ENCODE measurements at places on chromosomes 6 and 20. TPM values are rescaled to one million over a fixed set of nuclear protein-coding genes. Genes with fewer than 3 reads are reported as not detected.
A peak's percentile ranks its signal among the peaks of the same experiment; 100 is the strongest.

DNA sequence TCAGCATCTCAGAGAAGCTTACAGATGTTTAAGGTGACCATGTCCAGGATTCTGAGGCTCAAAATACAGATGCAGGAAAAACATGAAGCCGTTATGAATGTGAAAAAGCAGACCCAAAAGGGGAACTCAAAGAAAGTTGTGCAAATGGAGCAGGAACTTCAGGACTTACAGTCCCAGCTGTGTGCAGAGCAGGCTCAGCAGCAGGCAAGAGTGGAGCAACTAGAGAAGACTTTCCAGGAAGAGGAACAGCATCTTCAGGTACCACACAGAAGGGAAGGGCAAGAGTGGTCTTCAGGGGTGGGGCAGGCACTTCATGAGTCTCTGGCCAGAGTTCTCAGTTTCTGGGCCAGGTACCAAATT is 15.2 kb downstream of the RNF8 start:
- DNase-seq, result no peak
- H3K36me3 ChIP-seq, result peaks cover 10% of the 10 kb centered on the region
- H3K4me3 ChIP-seq, result no peak overlapping the region
- H3K27ac ChIP-seq, result peak overlapping the region; percentile 2
- H3K4me1 ChIP-seq, result peaks cover 38% of the 10 kb centered on the region

GRCh38 chr6:63683071-63683603 is 47.5 kb downstream of the PHF3 start:
- DNase-seq, result no peak
- H3K27me3 ChIP-seq, result no peaks in the 10 kb centered on the region
- H3K36me3 ChIP-seq, result peaks cover 15% of the 10 kb centered on the region
- 0 out of 2 replicates have a peak, but pooled peaks cover 4% of the 10 kb centered on the region for H3K4me1 ChIP-seq
- no peak overlapping the region for H3K27ac ChIP-seq
- no peak overlapping the region for H3K4me3 ChIP-seq

The ALDH8A1 gene
- 0.10 TPM for total RNA-seq

The GID8 gene
- 26.1 TPM for total RNA-seq

- peaks cover 11% of the 10 kb centered on the region for H3K4me1 ChIP-seq
- no peak for DNase-seq
- no peaks in the 10 kb centered on the region for H3K27me3 ChIP-seq
These were observed 159.0 kb upstream of the RIPOR2 start for GRCh38 chr6:25094726-25095125.

The TRDN gene
- total RNA-seq, result not detected

The TNF gene
- 0.23 TPM for total RNA-seq

The OOEP gene
- total RNA-seq, result not detected

- peaks cover 16% of the 10 kb centered on the region for H3K4me1 ChIP-seq
- H3K36me3 ChIP-seq, result peaks cover 6% of the 10 kb centered on the region
- H3K27me3 ChIP-seq, result no peaks in the 10 kb centered on the region
These were observed 27.9 kb downstream of the FIG4 start for GRCh38 chr6:109718991-109719390.

The VWA7 gene
- 0.63 TPM for total RNA-seq

GRCh38 chr6:150116200-150116800 is 26.5 kb upstream of the PPP1R14C start:
- peaks cover 18% of the 10 kb centered on the region for H3K27me3 ChIP-seq
- DNase-seq, result no peak
- H3K36me3 ChIP-seq, result no peaks in the 10 kb centered on the region
- H3K27ac ChIP-seq, result no peak overlapping the region

The PAQR8 gene
- 3.2 TPM for total RNA-seq

DNA sequence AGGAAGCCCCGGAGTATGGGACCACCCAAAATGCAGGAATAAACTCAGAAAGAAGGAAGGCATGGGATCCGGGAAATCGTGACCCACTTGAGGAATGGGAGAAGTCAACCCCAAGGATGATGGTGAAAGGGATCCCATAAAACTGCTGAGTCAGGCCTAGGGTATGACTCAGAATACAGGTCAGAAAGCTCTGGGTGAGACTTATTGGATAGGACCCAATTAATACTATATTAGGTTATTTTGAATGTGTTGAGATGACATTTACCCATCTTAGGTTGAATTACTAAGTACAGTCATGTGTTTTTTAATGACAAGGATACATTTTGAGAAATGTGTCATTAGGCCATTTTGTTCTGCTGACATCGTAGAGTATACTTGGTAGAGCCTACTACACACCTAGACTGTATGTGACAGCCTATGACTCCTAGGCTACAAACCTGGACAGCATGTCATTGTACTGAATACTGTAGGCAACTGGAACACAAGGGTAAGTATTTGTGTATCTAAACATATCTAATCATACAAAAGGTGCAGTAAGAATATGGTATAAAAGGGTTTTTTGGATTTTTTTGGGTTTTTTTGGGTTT is 17.1 kb upstream of the HIVEP1 start:
- H3K36me3 ChIP-seq, result peaks cover 5% of the 10 kb centered on the region
- no peak for DNase-seq
- H3K4me3 ChIP-seq, result no peak overlapping the region
- H3K27me3 ChIP-seq, result no peaks in the 10 kb centered on the region
- no peak overlapping the region for H3K27ac ChIP-seq
- H3K4me1 ChIP-seq, result peaks cover 21% of the 10 kb centered on the region

DNA sequence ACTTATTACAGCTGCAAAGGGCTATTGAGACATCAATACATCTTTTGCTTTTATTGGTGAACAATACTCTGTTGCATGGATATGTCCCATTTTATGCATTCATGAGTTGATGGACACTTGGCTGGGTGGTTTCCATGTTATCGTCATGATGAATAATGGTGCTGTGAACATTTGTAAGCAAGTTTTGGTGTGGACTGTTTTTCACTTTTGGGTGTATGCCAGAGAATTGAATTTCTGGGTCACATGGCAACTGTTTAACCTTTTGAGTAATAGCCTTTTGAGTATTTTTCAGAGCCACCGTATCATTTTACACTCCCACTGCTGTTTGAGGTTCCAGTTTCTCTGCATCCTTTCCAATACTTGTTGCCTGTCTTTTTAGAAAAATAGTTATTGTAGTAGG is 107.0 kb downstream of the JARID2 start:
- H3K4me3 ChIP-seq, result no peak overlapping the region
- peaks cover 10% of the 10 kb centered on the region for H3K36me3 ChIP-seq
- H3K4me1 ChIP-seq, result peaks cover 72% of the 10 kb centered on the region
- no peak for DNase-seq
- no peaks in the 10 kb centered on the region for H3K27me3 ChIP-seq

The PLA2G7 gene
- not detected for total RNA-seq

GRCh38 chr20:23625236-23625964 is 12.4 kb downstream of the CST3 start:
- peaks cover 6% of the 10 kb centered on the region for H3K27me3 ChIP-seq
- no peak overlapping the region for H3K27ac ChIP-seq
- H3K4me3 ChIP-seq, result no peak overlapping the region
- no peaks in the 10 kb centered on the region for H3K36me3 ChIP-seq
- peaks cover 51% of the 10 kb centered on the region for H3K4me1 ChIP-seq
- no peak for DNase-seq

- H3K27me3 ChIP-seq, result peaks cover 7% of the 10 kb centered on the region
- DNase-seq, result no peak
- no peaks in the 10 kb centered on the region for H3K4me1 ChIP-seq
- H3K36me3 ChIP-seq, result no peaks in the 10 kb centered on the region
These were observed 109.1 kb downstream of the BACH2 start for GRCh38 chr6:90187437-90188121.

GRCh38 chr6:96864216-96865054 is 27.2 kb upstream of the GPR63 start:
- no peak overlapping the region for H3K27ac ChIP-seq
- H3K36me3 ChIP-seq, result no peaks in the 10 kb centered on the region
- peaks cover 7% of the 10 kb centered on the region for H3K27me3 ChIP-seq
- no peak overlapping the region for H3K4me3 ChIP-seq
- no peaks in the 10 kb centered on the region for H3K4me1 ChIP-seq

- peaks cover 42% of the 10 kb centered on the region for H3K4me1 ChIP-seq
- no peaks in the 10 kb centered on the region for H3K27me3 ChIP-seq
- DNase-seq, result no peak
- H3K4me3 ChIP-seq, result no peak overlapping the region
These were observed 63.7 kb downstream of the PHACTR2 start for GRCh38 chr6:143741480-143741879.

DNA sequence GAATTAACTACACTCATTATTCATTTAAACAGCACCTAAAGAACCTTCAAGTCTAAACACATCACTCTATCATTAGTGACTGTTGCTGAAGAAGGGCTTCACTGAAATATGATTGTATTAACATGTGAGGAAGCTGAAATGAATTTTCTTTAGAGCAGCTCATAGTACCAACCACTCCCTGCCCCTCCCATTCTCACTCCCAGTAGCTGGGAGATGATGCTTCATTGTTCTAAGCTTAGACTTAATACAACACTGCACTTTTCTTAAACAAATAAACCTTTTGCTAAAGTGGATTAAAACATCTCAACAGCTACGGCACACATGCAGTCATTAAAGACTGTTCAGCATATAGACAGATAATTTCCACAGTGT is 63.1 kb downstream of the ATXN1 start:
- H3K27ac ChIP-seq, result peak overlapping the region; percentile 39
- no peaks in the 10 kb centered on the region for H3K27me3 ChIP-seq
- peaks cover 7% of the 10 kb centered on the region for H3K36me3 ChIP-seq
- H3K4me1 ChIP-seq, result peaks cover 48% of the 10 kb centered on the region

- H3K4me1 ChIP-seq, result no peaks in the 10 kb centered on the region
- no peaks in the 10 kb centered on the region for H3K36me3 ChIP-seq
- DNase-seq, result no peak
- H3K4me3 ChIP-seq, result no peak overlapping the region
- H3K27ac ChIP-seq, result no peak overlapping the region
These were observed 129.7 kb upstream of the FAM184A start for GRCh38 chr6:119207971-119208725.

GRCh38 chr6:19851241-19852089 is 14.3 kb downstream of the ID4 start:
- no peak overlapping the region for H3K27ac ChIP-seq
- H3K4me1 ChIP-seq, result peaks cover 10% of the 10 kb centered on the region
- peaks cover 3% of the 10 kb centered on the region for H3K27me3 ChIP-seq
- H3K4me3 ChIP-seq, result no peak overlapping the region
- peak; percentile 79 for DNase-seq
